ENCODE measurements at places on chromosomes 3 and 15. TPM values are rescaled to one million over a fixed set of nuclear protein-coding genes. Genes with fewer than 3 reads are reported as not detected.
A peak's percentile ranks its signal among the peaks of the same experiment; 100 is the strongest.

GRCh38 chr3:115164374-115165221 lies 17.5 kb upstream of the ZBTB20 start:
- H3K36me3 ChIP-seq = peaks cover 4% of the 10 kb centered on the region
- DNase-seq = no peak
- H3K27me3 ChIP-seq = no peaks in the 10 kb centered on the region
- no peak overlapping the region for H3K4me3 ChIP-seq
- peak overlapping the region; percentile 76 for H3K27ac ChIP-seq
- peaks cover 32% of the 10 kb centered on the region for H3K4me1 ChIP-seq

DNA sequence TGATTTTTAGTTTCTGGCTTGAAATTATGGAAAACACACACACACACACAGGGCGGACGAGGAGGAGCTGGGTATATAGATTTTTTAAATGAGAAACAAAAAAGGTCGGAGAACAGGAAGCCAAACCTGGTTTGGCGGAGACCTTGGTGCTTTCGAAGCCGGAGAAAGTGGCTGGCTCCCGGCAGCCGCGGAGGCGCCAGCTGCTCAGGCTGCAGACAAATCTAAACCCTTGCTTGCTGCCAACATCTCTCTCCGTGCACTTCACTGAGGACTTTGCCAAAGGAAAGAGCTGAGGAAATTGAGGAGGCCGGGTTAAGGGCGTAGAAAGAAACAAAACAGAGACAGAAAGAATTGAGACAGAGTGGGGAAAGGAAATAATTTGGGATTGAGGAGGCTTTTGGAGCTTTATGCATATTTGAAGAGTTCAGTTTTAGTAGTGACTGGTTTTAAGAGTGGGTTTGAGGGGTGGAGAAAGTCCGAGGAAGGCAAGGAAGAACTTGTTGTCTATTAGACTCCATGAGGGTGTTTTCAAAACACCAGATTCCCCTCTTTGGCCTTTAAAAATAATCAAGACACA lies 2.2 kb downstream of the ZIC1 start:
- H3K36me3 ChIP-seq = peaks cover 27% of the 10 kb centered on the region
- peaks cover 38% of the 10 kb centered on the region for H3K4me1 ChIP-seq
- no peak overlapping the region for H3K27ac ChIP-seq
- H3K27me3 ChIP-seq = peaks cover 75% of the 10 kb centered on the region
- no peak for DNase-seq

GRCh38 chr3:50318163-50318562 lies 4.4 kb downstream of the HYAL2 start:
- no peak overlapping the region for H3K4me3 ChIP-seq
- no peak overlapping the region for H3K27ac ChIP-seq
- no peaks in the 10 kb centered on the region for H3K27me3 ChIP-seq
- DNase-seq = no peak

GRCh38 chr3:108495717-108496116 lies 14.7 kb downstream of the MYH15 start:
- no peaks in the 10 kb centered on the region for H3K4me1 ChIP-seq
- H3K36me3 ChIP-seq = no peaks in the 10 kb centered on the region
- H3K4me3 ChIP-seq = no peak overlapping the region
- DNase-seq = no peak
- no peak overlapping the region for H3K27ac ChIP-seq

- H3K4me1 ChIP-seq = peaks cover 6% of the 10 kb centered on the region
- no peaks in the 10 kb centered on the region for H3K36me3 ChIP-seq
- peaks cover 17% of the 10 kb centered on the region for H3K27me3 ChIP-seq
- H3K27ac ChIP-seq = no peak overlapping the region
- peak; percentile 27 for DNase-seq
These were observed 23.3 kb downstream of the PCSK6 start for GRCh38 chr15:101466188-101466587.

- no peaks in the 10 kb centered on the region for H3K4me1 ChIP-seq
- no peaks in the 10 kb centered on the region for H3K27me3 ChIP-seq
These were observed 106.2 kb upstream of the UBE3A start for GRCh38 chr15:25545017-25545416.

DNA sequence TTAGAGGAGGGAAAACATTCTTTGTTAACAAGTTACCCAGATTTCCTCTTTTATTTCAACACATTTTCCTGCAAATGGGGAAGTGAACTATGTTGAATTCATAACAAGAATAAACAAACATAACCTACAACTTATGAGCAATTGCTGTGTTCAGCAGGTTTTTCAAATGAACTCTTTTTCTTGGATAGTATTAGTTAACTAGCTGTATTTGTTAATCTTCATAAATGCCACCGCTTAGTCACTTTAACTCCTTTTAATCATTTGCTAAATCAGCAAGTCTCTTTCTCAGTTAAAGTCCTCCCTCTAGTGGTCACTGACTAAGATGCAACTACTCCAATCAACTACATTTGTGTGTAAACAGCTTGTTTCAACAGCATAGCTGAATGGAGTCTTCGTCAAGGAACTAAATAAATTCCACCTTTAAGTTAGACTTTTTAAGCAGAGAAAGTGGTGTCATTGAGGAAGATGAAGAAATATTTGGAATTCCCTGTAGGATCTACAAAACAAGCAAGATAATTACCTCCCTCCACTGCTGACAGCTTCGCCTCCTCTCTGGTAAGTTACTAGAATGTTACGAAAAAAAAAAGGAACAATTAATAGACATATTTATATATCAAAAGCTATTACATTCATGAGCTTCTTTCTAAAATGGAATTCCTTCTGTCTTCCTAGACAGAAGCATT lies 1122.0 kb downstream of the ROBO1 start:
- H3K27ac ChIP-seq = no peak overlapping the region
- H3K27me3 ChIP-seq = no peaks in the 10 kb centered on the region
- no peaks in the 10 kb centered on the region for H3K36me3 ChIP-seq
- H3K4me3 ChIP-seq = no peak overlapping the region
- no peak for DNase-seq
- no peaks in the 10 kb centered on the region for H3K4me1 ChIP-seq

GRCh38 chr3:38843898-38844297 lies 27.9 kb upstream of the SCN10A start:
- DNase-seq = peak; percentile 26
- H3K27me3 ChIP-seq = peaks cover 19% of the 10 kb centered on the region
- no peak overlapping the region for H3K27ac ChIP-seq
- H3K36me3 ChIP-seq = no peaks in the 10 kb centered on the region
- H3K4me1 ChIP-seq = no peaks in the 10 kb centered on the region

DNA sequence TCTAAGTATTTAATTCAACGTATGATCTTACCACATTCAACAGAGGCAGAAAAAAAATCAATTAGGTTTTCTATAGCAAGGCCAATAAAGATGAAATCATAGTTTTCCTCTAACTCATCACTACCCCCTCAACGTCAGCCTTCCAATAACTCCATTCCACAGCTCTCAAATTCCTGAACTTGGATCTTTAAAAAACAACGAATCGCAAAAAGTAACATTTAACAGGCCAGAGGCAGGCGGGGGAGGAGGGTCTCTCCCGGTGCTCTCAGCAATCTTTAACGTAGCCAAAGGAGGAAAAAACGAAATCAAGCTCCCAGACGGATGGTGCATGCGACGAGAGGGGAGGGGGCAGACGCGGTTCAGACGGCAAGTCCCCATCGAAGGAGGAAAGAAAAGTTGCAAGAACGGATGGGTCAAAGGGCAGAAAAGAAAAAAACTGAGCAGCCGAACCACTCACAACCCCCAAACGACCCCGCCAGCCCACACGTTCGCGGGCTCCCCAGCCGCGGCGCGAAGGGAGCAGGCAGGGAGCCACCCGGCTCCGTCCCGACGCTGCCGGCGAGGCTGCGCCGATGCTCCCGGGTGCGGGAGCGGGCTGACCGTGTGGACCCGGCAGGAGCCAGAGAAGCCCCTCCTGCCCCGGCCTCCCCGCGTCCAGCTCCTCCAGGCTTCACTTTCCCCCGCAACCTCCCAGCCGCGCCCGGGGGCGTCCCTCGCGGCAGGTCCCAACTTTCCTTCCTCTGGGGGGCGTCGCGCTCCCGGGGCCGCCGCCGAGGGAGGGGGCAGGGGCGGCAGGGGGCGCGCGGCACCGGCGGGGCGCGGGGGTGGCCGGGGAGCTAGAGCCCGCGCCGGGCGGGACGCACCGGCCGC lies 703 bp downstream of the PEAK1 start:
- DNase-seq = peak; percentile 60
- peaks cover 7% of the 10 kb centered on the region for H3K36me3 ChIP-seq
- H3K4me3 ChIP-seq = peak overlapping the region; percentile 88
- peaks cover 41% of the 10 kb centered on the region for H3K4me1 ChIP-seq
- no peaks in the 10 kb centered on the region for H3K27me3 ChIP-seq

DNA sequence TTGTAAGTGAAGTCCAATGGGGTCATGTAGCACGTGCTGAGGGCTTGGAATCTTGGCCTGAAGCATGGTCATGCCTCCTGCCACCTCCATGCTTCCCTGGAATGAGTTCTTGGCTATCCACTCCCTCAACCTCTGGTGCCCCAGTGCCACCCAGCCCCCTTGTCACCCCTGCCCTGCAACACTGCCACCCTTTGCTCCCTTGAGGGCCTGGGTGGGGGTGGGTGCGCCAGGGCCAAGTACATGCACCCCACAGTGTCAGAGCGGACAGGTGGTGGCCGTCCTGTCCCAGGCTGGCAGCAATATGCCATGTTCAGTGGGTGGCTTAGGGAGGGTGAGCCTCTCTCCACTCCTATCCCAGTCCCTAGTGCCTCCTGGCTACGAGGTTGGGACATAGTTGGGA lies 27.6 kb upstream of the C15orf39 start:
- H3K4me3 ChIP-seq = no peak overlapping the region
- H3K27ac ChIP-seq = no peak overlapping the region
- no peaks in the 10 kb centered on the region for H3K36me3 ChIP-seq
- peaks cover 22% of the 10 kb centered on the region for H3K27me3 ChIP-seq
- DNase-seq = no peak

DNA sequence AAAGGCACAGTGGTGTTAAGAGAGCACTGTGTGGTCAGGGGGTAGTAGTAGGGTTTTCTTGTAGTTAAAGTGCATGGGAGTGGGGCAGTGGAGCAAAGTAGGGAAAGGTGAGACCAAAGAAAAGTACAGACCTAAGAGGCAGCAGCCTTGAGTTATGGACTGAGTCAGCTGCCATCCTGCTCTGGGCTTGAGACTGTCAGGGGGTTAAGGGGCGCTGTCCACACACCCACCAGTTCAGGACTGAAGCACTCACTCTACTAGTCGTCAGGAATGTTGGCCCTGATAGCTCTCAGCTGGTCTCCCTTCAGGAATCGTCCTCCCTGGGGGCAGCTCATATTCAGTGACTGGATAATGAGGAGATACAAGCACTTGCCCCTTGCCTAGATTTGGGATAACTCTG lies 7.9 kb downstream of the CCR4 start:
- H3K4me1 ChIP-seq = peaks cover 36% of the 10 kb centered on the region
- H3K4me3 ChIP-seq = no peak overlapping the region
- H3K36me3 ChIP-seq = peaks cover 17% of the 10 kb centered on the region
- peak overlapping the region; percentile 37 for H3K27ac ChIP-seq
- no peaks in the 10 kb centered on the region for H3K27me3 ChIP-seq
- DNase-seq = peak; percentile 26

DNA sequence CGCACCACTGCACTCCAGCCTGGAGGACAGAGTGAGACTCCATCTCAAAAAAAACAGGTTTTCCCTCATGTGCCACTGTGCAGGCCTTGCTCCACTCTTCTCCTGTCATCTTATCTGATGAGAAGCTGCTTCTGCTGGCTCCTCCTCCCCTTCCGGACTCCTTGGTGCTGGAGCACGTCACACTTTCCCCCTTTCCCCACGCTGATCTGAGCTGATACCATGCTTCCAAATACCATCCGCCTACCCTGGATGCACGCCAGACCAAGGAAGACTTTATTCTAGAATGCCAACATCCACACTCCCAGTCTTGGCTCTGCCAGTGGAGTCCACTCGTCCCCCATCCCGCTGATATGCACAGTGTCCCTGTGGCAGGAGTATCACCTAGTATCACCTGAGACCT lies 31.3 kb downstream of the HOMER2 start:
- no peaks in the 10 kb centered on the region for H3K27me3 ChIP-seq
- no peaks in the 10 kb centered on the region for H3K4me1 ChIP-seq

- H3K36me3 ChIP-seq = peaks cover 52% of the 10 kb centered on the region
- no peaks in the 10 kb centered on the region for H3K27me3 ChIP-seq
- no peak for DNase-seq
- peak overlapping the region; percentile 91 for H3K27ac ChIP-seq
- peaks cover 37% of the 10 kb centered on the region for H3K4me1 ChIP-seq
These were observed 1.7 kb downstream of the RASSF1 start for GRCh38 chr3:50338965-50339364.

GRCh38 chr3:196166741-196167140 lies 44.5 kb downstream of the ZDHHC19 start:
- H3K27ac ChIP-seq = peak overlapping the region; percentile 50
- peaks cover 5% of the 10 kb centered on the region for H3K4me1 ChIP-seq
- H3K36me3 ChIP-seq = no peaks in the 10 kb centered on the region
- no peaks in the 10 kb centered on the region for H3K27me3 ChIP-seq
- H3K4me3 ChIP-seq = no peak overlapping the region
- DNase-seq = peak; percentile 37

DNA sequence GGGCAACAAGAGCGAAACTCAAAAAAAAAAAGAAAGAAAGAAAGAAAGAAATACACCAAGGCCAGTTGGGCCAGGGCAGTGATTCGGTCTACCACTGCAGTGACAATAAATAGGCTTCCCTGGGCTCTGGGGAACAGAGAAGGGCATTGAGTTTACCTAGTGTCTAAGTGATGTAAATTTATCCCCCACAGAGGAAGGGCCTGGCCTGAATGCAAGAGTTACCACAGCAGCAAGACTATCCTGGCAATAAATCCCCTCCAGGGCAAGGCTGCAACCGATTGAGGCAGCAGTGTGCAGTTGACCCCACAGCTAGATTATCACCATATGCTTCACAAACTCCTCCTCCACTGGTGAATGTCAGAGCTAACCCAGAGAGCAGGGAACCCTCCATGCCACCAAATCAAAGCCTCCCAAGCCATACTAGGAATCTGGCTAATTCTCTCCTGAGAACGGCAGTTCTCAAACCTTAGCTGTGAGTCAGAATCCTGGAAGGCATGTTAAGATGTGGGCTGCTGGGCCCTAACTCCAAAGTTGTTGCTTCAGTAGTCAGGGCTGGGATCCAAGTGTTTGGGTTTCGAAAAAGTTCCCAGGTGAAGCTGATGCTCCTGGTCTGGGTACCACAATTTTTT lies 64.3 kb upstream of the GATM start:
- H3K27me3 ChIP-seq = no peaks in the 10 kb centered on the region
- no peak for DNase-seq
- no peaks in the 10 kb centered on the region for H3K4me1 ChIP-seq
- no peaks in the 10 kb centered on the region for H3K36me3 ChIP-seq

The ITIH1 gene
- not detected for total RNA-seq

The GREM1 gene
- total RNA-seq = not detected

The CLDN16 gene
- not detected for total RNA-seq

The REC114 gene
- total RNA-seq = not detected

The FOXL2NB gene
- not detected for total RNA-seq

The IL17RC gene
- total RNA-seq = 0.32 TPM

The CCDC39 gene
- not detected for total RNA-seq

The EHHADH gene
- total RNA-seq = 5.0 TPM

The LDHAL6B gene
- total RNA-seq = not detected

The NEDD4 gene
- 11.8 TPM for total RNA-seq

The SEMA3G gene
- not detected for total RNA-seq

The COX5A gene
- total RNA-seq = 342 TPM

Data from activated CD8-positive, alpha-beta T cell treated with anti-CD3 and anti-CD28 coated beads for 36 hours (primary cell).